ACHN (cell line): ENCODE measurements at places on chromosomes 5 and 9.

DNA sequence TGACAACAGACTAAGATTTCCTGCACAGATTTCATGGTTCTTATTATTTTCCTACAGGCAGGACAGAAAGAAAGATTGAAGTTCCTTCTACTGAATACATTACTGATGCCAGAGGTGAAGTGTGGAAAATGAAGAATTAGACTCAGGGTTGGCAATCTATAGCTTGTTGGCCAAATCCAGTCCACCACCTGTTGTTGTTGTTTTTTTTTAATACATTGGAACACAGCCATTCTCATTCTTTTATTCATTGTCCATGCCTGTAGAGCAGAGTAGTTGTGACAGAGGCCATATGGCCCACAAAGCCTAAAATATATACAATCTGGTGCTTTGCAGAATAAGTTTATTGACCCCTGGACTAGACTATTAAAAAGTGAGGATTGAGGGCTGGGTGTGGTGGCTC lies 5.8 kb upstream of the PLPPR1 start:
- DNase-seq: no peak

- no peak for DNase-seq
Observed at GRCh38 chr9:7298123-7298522, 501.5 kb downstream of the DMAC1 start.

DNA sequence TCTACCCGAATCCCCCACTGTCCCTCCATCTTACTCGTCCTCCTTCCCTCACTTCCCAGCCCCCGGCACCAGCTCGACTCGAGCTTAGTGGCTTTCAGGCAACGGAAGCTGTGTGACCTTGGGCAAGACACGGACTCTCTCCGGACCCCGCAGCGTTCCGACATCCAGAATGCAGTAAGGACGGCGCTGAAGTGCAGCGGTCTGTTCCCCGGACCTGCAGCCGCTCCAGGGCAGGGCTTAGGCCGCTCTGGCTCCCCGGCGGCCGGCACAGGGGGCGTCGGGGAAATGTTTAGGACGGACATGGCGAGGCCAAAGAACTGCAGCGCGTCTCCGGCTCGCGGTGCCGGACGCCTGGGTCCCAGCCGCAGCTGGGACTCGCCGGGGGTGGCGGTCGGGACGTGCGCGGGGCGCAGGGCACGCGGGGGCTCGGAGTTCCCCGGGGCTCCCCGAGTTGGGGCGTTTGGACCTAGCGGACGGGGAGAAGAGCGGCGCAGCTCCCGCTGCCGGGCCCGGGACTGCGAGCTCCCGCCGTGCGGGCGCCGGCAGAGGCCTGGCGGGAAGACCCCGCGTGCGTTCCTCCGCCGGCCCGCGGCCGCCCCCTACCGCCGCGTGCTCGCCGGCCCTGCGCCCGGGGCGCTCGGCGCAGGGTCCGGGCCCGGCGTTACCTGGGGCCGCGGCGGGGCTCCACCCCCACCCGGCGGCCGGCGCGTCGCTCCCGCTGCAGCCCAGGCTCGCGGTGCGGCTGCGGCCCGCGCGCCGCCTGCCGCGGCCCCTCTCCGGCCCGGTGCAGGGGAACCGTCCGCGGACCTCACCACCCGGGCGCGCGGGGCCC lies 5.6 kb upstream of the RNF44 start:
- DNase-seq: peak; percentile 43

GRCh38 chr9:2639786-2640185 lies 18.2 kb downstream of the VLDLR start:
- no peak for DNase-seq

GRCh38 chr5:179263391-179264052 lies 81.7 kb downstream of the ADAMTS2 start:
- DNase-seq: no peak

DNA sequence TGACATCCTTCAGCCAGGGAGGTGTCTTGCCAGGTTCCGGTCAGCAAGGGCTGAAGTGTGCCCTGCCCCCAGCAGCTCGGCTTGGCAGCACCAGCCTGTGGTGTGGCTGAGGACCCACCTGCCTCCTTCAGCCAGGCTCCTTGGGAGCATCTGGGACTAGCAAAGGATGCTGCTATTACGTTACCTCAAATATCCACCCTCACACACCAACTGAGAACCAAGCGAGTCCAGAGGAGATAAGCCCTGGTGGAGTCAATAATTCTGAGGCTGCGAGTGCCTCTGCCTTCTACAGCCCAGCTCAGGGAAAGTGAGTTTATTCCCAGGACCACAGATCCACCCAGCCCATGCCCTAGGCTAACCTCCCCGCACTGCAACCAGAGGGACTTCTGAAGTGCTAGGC lies 57.1 kb upstream of the FSTL4 start:
- DNase-seq: no peak

DNA sequence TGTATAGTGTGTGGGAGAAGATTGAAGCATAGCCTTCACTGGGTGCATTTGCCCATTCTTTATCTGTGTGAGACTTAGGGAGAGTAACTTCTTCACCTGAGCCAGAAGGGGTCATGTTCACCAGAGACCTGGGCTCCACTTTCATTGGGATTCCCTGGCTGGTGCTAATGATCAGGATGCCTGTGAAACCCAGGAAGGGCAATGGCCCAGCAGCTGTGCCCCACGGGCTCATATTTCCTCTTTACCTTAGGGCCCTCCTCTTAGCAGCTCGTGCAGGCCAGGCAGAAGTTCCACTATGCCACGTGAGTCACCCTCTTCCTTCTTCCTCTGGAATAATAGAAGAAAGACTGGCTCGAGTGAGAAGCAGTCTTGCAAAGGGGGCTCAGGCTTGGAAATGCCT lies 5.0 kb downstream of the PPARGC1B start:
- DNase-seq: no peak

DNA sequence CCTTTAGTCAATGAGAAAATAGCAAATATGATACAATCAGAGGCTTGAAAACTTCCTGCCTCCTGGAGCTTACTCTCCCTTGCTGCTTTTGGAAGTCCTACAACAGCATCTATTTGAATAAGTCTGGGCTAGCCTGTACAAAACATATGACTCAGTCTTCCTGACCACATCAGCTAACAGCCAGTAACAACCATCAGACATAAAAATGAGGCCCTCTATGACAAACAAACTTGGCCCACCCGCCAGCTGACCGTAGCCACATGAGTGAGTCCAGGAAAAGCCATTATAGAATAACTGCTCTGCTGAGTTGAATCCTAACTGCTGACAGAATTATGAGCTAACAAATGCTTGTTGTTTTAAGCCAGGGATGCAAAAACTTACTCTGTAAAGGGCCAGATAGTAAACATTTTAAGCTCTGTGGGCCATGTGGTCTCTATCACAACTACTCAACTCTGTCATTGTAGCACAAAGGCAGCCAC lies 347.6 kb downstream of the PTPRD start:
- DNase-seq: no peak

- no peak for DNase-seq
Observed at GRCh38 chr5:109529520-109529919, 119.7 kb upstream of the PJA2 start.

DNA sequence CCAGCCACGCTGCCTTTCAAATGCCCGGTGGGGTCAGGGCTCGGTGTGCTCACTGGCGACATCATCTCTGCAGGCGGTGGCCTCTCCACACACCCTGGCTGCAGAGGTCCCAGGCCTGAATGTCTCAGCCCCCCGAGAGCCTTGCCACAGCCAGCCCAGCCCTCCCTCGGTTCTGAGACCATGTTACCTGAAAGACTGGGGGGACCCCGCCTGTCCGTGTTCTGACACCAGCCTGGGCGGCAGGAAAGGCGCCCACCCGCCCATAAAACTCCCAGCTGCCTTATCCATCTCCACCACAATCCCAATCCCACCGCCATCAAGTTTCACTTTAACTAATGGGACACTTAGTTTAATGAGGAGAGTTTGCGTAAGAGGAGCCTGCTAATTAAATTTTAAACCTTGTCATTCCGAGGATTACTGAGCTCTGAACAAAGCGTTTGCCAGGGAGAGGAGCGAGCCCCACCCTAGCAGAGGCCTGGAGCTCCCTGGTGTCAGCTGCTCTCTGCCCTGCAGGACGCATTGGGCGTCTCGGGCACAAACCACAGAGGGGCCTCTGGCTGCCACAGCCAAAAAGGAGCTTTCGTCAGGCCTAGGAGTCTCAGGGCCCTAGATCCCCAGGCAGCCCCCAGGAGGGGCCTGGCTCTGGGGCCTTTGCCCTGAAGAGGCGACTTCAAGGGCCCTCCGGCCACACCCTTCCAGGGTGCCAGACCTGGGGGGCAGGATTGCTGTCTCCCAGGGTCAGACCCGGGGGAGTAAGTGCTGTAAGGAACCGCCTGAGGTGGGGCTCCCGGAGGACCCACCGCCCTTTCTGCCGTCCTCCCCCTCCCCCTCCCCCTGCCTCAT lies 15.3 kb downstream of the LHX3 start:
- DNase-seq: no peak

DNA sequence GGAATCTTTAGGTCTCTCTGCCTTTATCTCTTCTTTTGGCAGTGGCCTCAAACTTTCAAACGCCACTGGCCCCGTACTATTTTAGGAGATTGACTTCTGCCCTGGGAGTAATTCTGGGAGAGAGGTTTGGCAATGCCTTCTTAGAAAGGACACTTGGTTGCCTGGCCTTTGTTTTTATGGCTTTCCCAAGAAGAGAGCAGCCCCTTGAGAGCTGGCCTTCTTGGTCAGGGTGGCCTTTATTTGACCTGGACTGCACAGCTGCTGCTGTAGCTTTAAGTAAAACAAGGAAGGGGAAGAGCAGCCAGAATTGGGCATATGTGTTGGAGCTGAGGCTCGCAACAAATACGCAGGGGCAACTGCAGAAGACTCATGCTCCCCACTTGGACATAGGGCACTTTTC lies 60.8 kb downstream of the PTPN3 start:
- DNase-seq: no peak

GRCh38 chr5:90421136-90421535 lies 11.6 kb upstream of the CETN3 start:
- DNase-seq: peak; percentile 13

DNA sequence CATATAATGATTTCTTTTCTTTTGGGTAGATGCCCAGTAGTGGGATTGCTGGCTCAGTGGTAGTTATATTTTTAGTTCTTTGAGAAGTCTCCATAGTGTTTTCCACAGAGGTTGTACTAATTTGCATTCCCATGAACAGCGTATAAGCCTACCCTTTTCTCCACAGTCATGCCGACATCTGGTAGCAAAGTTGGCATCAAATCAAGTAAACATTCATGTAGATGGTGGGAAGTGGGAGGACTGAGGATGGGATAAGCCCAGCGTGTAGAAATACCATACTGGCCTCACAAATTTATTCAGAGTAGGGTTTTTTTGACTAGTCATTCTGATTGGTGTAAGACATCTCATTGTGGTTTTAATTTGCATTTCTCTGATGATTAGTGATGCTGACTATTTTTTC lies 115.4 kb downstream of the EGFLAM start:
- DNase-seq: no peak

DNA sequence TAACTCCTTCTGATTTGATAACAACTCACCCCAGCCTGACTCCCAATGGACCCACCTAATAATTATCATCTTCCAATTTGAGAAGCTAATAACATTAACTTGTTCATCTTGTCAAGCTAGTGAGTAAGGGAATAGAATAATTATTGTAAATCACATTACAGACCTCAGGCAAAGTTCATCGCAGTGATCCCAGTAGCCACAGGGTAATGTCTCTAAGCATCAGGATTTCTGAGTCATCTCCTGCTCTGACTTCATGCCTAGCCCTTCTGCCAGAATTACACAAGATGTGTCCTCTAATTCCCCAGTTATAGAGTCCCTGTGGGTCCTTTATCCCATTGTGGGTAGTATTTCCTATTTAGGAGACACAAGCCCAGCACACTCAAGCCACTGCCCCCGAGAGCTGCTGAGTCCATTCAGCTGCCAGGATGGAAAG lies 365.7 kb downstream of the DEPDC1B start:
- peak; percentile 2 for DNase-seq

DNA sequence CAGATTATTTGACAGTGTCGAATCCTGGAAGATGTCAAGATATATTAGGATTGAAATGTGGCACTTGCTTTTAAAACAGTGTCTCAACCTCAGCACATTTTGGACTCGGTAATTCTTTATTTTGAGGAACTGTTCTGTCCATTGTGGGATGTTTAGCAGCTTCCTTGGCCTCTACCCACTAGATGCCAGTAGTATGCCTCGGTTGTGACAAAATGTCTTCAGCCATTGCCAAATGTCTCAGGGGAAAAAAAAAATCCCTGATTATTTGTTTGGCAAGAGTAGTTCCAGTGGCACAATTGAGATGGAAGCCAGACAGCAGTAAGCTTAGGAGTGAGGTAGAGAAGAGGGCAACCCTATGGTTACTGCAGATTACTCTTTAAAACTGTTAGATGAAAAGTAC lies 694.5 kb upstream of the RIOK2 start:
- DNase-seq: no peak

DNA sequence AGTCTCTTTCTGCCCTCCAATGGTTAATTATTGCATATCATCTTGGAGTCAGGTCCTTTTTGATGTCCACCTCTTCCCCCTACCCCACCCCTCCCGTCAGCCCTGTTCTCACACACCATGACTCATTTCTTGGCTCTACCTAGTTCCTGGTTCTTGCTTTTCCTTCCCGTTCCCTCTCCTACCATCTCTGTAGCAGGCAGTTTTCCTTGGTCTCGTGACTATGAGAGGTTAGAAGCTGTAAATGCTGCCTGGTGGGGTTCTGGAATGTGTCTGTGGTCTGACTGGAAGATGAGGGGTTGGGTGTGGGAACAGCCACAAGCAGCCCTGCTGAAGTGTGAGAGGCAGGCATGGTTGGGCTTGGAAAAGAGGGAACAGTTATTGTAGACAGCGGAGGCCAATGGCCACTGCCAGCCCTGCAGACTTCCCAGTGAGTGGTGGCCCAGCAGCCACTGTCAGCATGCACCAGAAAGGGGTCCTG lies 18.2 kb downstream of the SLC22A5 start:
- peak; percentile 96 for DNase-seq

DNA sequence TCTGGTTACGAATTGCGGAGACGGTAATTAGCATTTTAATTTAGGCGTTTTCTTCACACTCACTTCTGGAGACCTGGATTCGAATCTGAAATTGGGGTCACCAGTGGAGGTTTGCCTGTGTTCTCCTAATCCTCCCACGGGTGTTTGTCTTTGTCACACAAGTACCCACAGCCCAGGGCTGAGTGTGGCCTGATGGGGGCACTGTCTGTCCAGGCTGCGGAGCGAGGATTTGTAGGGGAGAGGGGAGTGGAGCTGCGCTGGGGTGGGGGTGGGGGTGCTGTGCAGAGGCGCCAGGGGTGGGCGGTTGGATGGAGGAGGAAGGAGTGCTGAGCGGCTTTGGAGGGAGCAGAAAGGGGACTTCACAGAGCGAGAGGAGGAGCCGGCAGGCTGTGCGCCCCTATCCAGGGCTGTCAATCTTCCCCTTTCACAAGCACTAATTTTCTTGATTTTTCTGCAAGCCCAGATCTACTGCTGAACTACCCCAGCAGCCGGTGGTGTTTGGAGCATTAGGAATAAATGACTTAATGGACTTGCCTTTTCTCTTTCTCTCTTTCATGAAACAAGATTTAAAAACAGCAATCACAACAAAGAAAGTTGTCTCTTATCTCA lies 53.1 kb downstream of the TSPAN17 start:
- peak; percentile 15 for DNase-seq

DNA sequence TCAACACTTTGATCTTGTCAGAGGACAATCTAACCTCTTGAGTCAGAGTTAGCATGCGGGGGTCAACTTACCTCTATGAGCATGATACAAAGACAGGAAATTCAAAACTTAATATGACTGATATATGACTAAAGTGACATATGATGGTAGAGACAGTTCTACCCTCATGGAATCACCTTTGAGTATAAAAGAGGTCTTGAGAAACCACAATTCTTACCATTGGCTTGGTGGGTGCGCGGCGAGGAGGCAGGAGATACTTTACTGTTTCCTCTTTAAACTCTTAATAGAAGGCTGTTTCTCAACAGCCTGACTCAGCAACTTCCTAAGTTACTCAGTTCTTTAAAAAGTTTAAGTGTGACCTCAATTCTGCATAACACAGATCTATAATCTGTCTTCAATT lies 372.8 kb downstream of the KIAA0825 start:
- no peak for DNase-seq
